Stimulated activated naive CD4-positive, alpha-beta T cell (primary cell): ENCODE measurements at places on chromosomes 2 and 18.

- DNase-seq, result no peak
Measured at GRCh38 chr2:223180463-223180862, 128.5 kb downstream of the KCNE4 start.

- DNase-seq, result no peak
Measured at GRCh38 chr18:28875059-28875458, 698.1 kb upstream of the CDH2 start.

DNA sequence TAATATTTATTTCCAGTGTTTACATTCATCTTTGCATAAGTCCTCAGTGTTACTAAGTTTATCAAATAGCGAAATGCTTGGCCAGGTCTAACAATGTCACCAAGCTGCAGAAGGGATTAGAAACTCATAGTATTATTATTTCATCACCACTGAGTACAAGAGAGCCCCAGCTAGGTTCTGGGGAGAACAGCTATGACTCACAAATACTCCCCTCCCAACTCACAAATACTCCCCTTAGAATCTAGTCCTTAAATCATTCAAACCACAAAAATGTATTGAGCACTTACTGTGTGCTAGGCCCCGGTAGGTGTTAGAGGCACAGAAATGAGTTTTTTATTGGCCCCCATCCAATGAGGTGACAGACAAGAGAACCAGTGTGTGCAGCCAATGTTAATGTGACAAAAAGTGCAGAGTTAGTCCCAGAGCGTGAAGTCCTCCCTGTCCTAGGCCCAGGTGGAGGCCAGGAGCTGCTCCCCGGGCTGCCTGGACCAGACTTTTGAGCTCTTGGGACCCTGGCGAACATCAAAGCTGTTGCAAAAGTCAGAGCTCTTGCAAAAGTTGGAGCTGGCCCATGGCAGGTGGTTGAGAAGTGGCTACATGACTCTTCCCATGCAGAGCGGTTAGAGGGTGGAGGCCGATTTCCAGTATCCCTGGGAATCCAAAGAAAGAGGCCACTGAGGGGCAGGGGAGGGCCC lies 9.8 kb downstream of the STEAP3 start:
- DNase-seq, result no peak

- DNase-seq, result no peak
Measured at GRCh38 chr18:74946646-74947375, 262.1 kb downstream of the PTGR3 start.

- no peak for DNase-seq
Measured at GRCh38 chr2:26223018-26223417, 21.4 kb downstream of the HADHA start.

- no peak for DNase-seq
Measured at GRCh38 chr2:6024229-6024628, 332.0 kb downstream of the SOX11 start.

- DNase-seq, result no peak
Measured at GRCh38 chr18:9079818-9080528, 22.5 kb upstream of the NDUFV2 start.

- DNase-seq, result no peak
Measured at GRCh38 chr2:200814276-200814815, 2.6 kb downstream of the BZW1 start.

DNA sequence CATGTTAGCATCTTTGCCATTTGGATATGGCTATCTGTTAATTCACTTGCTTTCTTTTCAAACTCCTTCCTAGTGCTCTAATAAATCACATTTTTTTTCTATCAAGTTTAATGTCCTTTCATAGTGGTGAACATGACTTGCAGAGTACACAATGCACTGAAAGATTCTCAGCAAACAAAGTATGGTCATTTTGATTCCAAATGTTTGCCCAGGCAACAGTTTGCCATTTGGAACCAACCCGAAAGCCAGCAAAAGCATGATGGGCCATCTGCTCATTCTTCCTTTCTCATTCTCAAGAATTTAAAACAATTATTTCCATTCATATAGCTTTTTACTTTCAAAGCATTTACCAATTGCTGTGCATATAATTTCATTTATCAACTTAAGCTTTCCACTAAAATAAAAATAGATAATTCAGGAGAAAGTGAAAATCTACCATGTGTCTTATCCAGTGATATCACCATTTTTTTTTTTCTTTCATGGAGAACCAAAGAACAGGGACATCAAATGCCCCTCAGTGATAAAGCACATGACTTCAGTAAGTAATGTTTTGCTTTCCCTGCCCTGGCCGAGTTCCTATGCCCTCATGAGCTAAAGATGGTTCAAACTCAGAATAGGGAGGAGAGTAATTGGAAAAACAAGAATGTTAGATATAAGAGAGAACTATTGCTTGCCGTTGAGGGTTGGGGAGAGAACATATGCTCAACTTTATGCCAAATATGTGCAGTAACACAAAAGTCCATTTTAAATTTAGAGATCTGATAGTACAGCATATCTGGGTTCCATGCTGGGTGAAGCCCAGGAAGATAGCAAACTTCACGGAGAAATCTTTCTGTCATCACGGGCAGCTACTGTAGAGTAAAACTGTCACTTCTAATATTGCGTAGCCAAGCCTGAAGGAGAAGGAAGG lies 62.1 kb downstream of the HNMT start:
- no peak for DNase-seq

DNA sequence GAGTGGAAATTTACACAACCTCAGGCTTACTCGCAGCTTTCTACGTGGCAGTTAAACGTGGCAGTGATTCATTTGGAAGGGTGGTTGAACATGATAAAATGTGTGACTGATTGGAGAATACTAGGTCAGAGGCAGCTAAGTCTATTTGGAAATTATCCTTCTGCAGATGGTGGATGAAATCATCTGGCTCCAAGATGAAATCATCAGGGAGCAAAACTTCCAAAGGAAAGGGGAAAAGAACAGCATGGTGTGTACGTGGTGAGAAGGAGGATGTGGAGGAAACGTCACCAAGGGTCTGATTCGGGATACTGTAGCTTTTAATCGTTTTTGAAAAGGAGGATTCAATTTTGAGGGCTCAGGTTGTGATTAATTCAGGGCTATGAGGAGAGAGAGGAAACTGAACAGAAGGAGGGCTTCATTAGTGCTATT lies 47.9 kb downstream of the COL3A1 start:
- no peak for DNase-seq

DNA sequence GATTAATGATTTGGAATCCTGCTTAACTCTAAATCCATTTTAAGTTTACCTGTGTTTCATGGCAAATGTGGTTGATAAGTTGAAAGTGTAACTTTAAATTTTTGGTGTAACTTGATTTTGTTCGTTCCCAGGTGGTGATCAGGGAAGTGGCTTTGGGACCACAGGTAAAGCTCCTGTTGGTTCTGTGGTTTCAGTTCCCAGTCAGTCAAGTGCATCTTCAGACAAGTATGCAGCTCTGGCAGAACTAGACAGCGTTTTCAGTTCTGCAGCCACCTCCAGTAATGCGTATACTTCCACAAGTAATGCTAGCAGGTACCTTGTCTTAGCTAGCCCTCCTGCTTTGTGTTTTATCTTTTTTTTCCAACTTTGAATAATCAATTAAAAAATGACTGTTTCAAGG lies 62.8 kb downstream of the AGFG1 start:
- DNase-seq, result no peak
